ENCODE measurements at places on chromosomes 16 and 17.

DNA sequence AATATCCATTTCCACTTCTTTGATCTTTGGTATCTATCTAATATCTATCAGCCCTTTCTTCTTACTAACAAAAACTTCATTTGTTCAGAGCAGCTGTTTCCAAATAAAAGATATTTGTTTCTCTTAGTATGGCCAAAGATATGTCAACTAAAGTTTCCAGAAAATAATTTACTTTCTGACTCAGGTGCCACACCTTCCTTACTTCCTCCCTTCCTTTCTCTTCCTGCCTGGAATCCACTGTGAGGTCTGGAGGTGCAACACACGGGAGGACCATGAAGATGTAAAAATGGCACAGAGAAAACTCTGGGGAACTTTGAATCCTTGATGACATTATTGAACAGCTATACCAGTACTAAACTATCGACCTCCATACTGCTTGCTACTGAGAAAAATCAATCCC lies 14.0 kb downstream of the MED13 start:
- no peak for DNase-seq

- DNase-seq, result peak; percentile 53
Observed at GRCh38 chr17:68592682-68593641, 8.2 kb downstream of the FAM20A start.

- DNase-seq, result peak; percentile 77
Observed at GRCh38 chr16:53816211-53816836, 112.4 kb downstream of the FTO start.

DNA sequence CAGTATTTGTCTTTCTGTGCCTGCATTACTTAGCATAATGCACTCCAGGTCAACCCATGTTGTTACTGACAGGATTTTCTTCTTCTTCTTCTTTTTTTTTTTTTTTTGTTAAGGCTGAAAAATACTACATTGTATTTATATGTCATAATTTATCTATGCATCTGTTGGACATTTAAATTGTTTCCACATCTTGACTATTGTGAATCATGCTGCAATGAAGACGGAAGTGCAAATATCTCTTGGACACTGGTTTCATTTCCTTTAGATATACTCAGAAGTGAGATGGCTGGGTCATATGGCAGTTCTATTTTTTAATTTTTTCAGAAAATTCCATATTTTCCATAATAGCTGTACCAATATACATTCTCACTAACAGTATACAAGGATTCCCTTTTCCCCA lies 272.7 kb upstream of the PMFBP1 start:
- no peak for DNase-seq

GRCh38 chr17:74212209-74212912 lies 1.0 kb upstream of the TTYH2 start:
- DNase-seq, result peak; percentile 63

GRCh38 chr16:89981414-89981813 lies 32.9 kb downstream of the DEF8 start:
- DNase-seq, result no peak

DNA sequence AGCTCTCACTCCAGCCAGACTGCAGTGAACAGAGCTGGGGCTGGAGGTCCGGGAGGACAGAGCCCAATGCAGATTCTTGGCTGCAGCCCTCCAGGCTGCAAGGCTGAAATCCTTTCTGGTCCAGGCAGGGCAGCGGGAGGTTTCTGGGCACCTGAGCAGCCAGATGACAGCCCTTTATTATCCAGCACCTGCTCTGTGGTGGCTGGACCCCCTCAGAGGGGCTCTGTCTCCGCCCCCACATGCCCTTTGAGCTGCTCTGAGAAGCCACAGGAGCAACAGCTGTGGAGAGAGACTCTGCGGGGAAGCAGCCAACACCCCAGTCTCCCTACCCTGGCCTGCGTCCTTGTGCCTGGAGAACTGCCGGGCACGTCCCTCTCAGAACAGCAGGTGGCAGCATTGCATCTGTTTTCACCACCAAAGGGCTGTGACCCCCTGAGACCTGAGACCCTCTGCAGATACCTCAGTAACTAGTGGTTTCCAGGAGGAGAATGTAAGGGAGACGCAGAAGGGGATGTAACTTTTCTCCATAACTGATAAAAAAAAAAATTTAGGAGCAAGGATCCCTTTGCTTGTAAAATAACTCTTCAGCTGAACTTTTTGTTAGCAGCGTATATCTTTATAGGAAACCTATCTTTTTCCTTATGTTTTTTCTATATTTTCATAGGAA lies 3.7 kb upstream of the CNP start:
- peak; percentile 74 for DNase-seq

GRCh38 chr17:37051381-37051780 lies 102.6 kb downstream of the AATF start:
- no peak for DNase-seq

GRCh38 chr16:89534252-89534756 lies 26.1 kb downstream of the SPG7 start:
- peak; percentile 43 for DNase-seq

DNA sequence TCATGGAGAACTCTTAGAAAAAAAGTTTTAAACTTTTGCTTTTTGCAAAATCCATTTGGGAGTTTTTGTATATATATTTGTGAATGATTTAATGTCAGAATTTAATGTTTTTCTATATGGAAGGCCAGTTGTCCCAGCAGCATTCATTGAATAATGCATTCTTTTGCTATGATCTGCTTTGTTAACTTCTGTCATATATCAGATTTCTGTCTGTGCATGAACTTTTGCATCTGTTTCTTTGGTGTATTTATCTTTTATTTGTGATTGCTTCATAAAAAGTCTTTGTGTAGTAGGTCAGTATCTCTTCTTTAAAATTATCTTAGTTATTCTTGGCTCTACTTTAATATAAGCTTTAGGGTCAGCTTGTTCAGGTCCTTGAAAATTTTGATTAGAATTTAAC lies 84.2 kb downstream of the MAP2K4 start:
- no peak for DNase-seq

DNA sequence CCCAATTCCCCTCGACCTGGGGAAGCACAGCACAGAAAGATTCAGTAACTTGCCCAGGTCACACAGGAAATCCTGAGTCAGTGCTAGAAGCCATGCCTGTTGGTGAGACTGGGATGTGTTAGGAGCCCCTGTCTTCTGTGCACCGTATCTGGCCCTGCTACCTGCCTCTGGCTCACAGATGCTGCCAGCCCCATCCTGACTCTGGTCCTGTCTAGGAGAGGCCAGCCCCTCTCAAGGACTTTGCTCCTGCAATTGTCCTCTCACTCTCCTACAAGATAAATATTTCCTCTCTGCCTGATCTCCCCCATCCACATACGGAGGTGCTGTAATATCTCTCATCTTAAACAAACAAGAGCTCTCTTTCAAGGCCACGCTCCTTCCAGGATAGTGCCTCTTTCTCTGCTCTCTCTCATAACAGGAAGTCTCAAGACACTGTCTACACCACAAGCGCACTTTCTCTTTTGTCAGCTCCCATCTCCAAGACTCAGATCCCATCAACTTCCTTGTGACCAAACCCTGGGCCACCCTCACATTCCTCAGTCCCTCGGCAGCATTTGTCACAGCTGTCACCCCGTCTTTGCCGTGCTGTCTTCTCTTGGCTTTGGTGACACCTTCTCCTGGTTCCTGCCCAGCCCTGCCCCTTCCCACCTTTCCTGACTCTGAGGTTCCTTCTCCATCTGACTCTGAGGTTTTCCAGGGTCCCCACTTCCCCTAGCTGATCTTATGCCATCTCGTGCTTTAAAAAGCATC lies 1.9 kb downstream of the SLC13A2 start:
- DNase-seq, result no peak

- DNase-seq, result peak; percentile 85
Observed at GRCh38 chr17:7560172-7561027, 1.3 kb upstream of the SENP3 start.

- no peak for DNase-seq
Observed at GRCh38 chr17:55202896-55203295, 61.9 kb upstream of the HLF start.

- no peak for DNase-seq
Observed at GRCh38 chr17:1137465-1137894, 42.3 kb downstream of the ABR start.

- DNase-seq, result no peak
Observed at GRCh38 chr16:986925-987582, 5.5 kb downstream of the SOX8 start.

DNA sequence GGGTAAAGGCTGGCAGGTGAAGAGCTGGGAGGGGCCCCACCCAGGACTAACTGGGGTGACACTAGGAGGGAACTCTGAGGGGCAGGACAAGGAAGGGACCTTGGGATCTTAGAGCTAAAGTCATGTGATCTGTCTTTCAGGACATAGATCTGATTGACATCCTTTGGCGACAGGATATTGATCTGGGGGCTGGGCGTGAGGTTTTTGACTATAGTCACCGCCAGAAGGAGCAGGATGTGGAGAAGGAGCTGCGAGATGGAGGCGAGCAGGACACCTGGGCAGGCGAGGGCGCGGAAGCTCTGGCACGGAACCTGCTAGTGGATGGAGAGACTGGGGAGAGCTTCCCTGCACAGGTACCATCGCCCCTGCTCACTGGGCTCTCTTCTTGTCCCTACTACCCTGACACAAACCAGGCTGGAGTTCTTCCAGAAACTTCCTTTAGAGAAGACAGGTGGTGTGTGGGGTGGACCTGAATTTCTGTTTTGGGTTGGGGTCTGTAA lies 8.1 kb downstream of the NFE2L1 start:
- no peak for DNase-seq

DNA sequence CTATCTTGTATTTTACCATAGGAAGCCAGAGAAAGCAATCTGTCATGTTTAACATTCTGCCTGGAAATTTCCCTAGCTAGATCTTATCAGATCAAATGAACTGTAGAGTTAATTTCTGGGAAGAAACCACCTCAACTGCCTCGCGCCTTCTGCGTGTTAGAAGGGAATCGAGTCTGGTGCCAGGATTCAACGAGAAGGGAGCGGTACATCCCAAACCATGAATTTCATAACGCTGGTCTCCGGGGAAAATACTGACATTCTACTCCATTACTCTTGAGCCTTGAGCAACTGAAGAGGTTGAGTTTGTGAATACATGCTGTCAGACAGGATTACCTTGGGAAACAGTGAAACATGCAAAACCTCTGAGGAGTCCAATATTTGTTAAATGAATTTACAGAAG lies 35.2 kb downstream of the MPHOSPH6 start:
- DNase-seq, result no peak

DNA sequence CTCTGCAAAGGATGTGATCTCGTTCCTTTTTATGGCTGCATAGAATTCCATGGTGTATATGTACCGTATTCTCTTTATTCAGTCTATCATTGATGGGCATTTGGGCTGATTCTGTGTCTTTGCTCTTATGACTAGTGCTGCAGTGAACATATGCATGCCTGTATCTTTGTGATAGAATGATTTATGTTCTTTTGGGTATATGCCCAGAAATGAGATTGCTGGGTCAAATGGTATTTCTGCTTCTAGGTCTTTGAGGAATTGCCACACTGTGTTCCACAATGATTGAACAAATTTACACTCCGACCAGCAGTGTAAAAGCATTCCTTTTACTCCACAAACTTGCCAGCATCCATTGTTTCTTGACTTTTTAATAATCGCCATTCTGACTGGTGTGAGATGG lies 60.2 kb upstream of the ADORA2B start:
- no peak for DNase-seq

- DNase-seq, result no peak
Observed at GRCh38 chr16:55329791-55330428, 5.9 kb downstream of the IRX6 start.

DNA sequence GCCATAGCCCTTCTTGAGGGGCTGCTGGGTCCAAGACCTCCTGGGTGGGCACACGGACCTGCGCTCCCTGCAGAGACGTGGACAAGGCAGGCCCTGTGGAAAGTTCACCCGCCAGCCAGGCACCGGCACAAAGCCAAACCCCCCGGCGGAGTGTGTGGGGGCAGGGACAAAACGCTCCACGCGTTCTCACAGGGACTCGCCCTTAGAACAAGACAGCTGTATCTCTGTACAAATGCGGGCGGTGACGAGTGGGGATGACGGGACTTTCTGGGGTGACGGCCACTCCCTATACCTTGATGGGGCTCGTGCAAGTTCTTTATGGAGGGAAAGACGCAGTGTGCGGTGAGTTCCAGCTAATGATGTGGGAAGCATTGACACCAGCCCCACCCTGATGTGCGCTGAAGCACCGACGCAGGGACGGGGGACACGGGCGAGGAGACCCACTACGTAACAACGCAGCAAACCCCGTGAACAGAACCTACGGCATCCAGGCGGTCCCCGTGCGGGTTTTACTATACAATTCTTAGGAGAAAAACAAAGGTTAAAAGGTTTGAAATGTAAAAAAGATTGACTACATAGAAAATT lies 49.4 kb downstream of the LMF1 start:
- DNase-seq, result no peak

GRCh38 chr17:58626905-58627304 lies 64.9 kb downstream of the TEX14 start:
- DNase-seq, result no peak

DNA sequence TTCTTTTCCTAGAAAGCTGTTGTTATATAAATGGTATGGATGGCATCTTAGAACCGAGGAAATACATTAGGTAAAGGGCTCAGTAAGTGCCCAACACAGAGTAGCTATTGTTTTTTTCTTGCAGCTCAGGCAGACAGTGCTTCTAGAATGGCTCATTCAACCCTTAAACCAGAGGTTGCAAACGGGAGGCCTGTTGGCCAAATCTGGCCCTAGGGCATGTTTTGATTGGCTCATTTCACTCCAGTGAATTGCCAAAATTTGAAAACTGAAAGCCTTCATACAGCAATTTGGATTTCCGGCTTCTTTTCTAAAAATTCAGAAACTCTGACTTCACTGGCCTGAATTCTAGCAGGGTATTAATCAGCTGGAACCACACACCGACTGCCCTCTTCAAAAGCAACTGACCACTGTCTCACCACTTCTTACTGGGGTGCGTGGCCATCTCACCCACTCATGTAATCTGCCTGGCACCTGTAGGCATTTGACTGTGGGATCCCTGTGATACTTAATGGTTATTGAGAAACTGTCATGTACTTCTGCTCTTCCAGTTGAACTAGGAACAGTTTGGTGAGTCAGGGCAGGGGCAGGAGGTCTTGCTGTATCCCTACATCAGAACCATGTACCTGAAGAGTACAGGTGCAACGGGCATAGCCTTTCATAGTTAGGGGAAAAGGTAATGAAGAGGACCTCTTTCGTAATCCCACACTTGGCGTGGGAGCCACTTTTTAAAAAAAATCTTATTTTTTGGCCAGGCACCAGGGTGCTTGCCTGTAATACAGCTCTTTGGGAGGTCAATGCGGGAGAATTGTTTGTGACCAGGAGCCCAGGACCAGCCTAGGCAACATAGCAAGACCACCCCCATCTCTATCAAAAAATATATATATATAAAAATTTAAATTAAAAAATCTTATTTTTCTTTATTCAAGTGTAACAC lies 53.6 kb upstream of the SCNN1B start:
- no peak for DNase-seq
